ENCODE measurements at places on chromosomes 12 and 14.

DNA sequence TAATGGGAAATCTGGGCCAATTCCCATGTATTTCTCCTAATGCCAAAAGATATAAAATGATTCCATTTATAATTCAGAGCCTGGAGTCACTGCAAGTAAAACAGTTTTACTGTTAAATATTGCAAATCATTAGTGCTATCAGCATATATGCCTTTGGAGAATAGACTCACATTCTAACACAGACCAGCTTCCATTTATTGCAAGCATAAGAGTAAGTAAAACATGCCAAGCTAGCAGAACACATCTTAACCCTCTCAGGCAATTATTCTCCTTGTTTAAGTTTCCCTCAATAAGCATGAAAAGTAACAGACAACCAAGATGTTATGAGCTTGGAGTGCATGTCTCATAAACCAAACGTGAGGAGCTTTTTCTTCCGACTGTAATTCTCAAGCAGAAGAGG, 173.9 kb upstream of the GRIP1 start:
- no peak for DNase-seq

DNA sequence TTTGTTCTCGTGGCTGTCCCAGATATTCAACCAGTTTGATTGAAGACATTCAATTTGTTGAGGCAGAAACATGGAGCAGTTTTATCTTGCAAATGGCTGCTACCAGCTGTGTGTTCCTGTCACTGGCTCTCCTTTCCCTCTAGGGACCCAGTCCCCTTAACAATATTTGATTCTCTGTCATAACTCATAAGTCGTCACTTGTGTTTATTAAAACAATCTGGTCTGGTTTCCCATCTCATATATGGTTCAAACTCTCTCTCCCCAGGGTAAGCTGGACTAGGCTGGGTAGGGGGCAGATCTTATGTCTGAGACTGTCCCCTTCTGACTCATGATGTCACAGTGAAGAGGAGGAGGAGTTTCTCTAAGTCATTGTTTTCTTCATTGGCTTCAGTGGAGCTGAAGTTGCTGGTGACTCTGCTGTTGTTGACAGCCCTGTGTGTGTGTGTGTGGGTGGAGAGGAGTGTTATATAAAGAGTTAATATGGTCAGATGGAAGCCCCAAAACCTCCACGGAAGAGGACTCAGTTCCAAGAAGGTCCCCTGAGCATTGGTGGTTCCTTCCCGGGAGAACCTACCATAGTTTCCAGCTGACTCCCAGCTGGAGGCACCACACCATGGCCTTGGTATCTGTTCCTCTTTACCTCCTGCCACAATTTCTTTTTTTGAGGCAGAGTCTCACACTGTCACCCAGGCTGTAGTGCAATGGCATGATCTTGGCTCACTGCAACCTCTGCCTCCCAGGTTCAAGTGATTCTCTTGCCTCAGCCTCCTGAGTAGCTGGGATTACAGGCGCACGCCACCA, 16.1 kb upstream of the GNG2 start:
- DNase-seq = no peak

- no peak for DNase-seq
Measured at GRCh38 chr12:95100264-95101190, 27.1 kb upstream of the NR2C1 start.

- DNase-seq = no peak
Measured at GRCh38 chr14:73189651-73190050, 47.7 kb upstream of the PAPLN start.

GRCh38 chr14:31867570-31867969, 209.5 kb upstream of the ARHGAP5 start:
- DNase-seq = no peak

DNA sequence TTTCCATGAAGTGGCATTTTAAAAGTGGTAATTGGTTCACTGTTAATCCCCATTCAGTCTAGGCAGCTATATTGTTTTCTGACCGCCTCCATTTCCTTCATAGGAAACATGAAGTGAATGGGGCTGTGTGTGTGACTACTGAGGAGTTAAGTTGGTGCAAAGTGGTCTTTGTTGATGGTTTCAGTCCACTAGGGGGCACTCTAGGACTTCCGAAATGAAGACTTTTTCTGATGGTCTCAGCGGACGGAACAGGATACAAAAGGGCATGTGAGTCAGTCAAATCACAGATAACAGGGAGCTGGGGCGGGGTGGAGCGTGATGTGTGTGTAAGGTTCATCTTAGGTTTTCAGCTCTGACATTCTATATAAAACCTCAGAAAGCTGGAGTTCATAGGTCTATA, 240.1 kb upstream of the OR4E1 start:
- DNase-seq = peak; percentile 71

- DNase-seq = no peak
Measured at GRCh38 chr14:95477411-95478269, 38.8 kb downstream of the SYNE3 start.

- DNase-seq = no peak
Measured at GRCh38 chr14:77914073-77914721, 114.3 kb downstream of the ADCK1 start.

- no peak for DNase-seq
Measured at GRCh38 chr12:45166056-45166455, 49.8 kb upstream of the ANO6 start.

- no peak for DNase-seq
Measured at GRCh38 chr14:58797010-58797429, 159.3 kb downstream of the DACT1 start.

DNA sequence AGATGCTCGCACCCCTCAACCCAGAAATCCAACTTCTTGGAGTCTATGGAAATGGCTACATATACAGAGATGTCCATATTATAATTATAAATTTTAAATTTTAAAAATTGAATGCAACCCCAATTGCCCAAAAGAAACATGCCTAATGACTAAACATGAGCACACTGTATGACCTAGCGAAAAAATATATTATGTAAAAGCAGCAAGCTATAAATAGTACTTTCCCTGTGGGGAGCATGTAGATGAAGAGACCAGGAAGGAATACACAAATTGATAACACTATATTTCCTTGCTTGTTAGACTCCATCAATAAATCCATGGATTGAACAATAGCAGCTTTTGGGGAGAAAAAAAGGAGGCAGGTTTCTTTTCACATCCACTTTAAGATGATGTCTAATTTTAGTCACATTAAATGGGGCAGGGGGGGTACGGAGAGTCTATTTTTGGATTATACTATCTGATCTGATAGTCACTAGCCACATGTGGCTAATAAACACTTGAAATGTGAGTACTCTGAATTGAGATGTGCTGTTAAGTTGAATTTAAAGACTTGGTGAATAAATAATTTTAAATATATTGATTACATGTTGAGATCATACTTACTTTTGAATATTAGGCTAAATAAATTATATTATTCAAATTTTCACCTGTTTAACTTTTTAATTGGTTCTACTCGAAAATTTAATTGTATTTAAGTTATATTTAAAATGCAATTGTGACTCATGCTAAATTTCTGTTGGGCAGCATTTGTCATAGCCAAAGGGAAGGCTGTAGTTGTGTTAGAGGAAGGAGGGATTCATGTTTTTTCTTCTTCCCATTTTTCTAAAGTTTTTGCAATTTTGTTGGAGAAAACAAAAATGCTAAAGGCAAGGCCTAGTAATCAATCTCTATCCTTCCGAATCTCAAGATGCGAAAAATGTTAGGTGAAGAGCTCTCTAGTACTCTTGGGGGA, 17.5 kb downstream of the MAX start:
- DNase-seq = no peak

DNA sequence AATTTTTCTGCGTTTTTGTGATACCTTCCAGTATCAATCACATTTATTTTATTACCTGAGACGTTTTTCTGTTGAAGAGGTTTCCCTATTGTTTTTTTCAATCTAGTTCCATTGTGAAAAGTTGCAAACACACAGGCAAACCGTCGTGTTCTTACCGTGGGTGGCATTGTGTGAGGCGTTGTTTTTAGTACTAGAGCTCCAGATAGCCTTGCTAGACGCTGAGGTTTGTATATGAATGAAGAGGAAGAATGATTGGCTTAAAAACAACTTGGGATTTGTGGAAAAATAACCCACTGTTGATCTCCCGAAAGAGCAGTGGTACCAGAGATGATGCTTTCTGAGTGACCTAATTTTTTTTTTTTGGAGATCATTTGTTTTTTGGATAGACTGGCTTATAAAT, 1.0 kb downstream of the SOCS4 start:
- DNase-seq = no peak

- no peak for DNase-seq
Measured at GRCh38 chr14:21343035-21343794, 40.6 kb downstream of the SUPT16H start.

GRCh38 chr14:93121030-93121834, 5.5 kb upstream of the ITPK1 start:
- no peak for DNase-seq

DNA sequence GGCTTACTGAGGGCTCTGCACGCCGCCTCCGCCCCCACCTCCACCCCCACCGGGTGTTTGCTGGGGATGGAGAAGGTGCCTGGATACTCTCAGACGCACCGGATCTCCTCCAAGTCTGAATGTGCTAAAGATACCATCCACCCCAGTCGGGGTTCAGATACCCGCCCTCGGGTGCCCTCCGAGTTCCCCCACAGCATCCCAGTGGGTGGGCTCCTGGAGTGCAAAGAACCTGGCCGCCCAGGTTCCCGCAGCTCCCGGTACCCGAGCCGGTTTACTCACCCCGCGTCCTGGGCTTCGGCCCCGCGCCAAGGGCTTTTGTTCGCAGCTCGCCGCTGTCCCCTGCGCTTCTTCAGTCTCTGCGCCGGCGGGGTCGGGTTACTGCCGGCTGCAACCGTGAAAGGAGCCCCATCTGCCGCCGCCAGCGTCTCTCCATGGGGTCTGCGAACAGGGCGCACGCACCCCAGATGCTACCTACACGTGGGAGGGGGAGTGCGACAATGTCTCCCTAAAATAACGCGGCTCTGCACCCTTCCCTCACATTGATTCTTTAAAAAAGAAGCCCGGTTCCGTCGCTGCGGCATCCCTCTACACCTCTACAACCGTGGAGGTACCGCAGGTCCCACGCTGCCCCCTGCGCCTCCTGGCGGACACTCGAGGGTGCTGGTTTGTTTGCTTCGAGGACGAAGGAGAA, at the start of gene CCDC177:
Gene CCDC177, minus strand, starts transcription at position 609 of the 691 bp plus-strand sequence. CDS start 1,249 bp downstream, outside the sequence.
- DNase-seq = peak; percentile 65

- DNase-seq = no peak
Measured at GRCh38 chr12:131195796-131196195, 242.1 kb downstream of the ADGRD1 start.

DNA sequence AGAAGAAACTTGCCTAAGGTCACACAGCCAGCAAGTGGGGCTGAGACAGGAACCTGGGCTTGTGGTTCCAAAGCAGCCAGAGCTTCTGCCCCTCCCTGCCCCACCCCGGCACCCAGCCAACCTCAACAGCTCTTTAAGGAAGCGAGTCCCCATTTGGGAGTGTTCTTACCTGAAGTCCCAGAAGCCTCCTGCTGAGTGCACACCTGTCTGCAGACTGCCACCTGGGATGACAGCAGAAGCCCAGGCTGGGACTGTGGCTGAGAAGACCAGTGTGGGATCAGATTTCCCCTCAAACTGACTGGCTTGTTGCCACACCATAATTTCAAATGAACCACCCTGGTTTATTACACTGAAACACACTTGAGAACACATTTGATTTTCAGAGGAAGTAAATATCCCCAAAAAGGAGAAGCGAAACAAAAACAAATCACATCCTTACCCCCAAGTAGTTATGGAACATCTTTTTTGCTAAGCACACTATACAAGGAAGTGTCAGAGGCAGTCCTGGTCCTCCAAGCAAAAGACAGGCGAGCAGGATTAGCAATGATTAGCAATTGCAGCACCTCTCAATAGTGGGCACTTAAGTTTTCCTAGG, 6.3 kb upstream of the RIN3 start:
- DNase-seq = no peak

- DNase-seq = no peak
Measured at GRCh38 chr14:44165286-44165685, 341.8 kb downstream of the FSCB start.

DNA sequence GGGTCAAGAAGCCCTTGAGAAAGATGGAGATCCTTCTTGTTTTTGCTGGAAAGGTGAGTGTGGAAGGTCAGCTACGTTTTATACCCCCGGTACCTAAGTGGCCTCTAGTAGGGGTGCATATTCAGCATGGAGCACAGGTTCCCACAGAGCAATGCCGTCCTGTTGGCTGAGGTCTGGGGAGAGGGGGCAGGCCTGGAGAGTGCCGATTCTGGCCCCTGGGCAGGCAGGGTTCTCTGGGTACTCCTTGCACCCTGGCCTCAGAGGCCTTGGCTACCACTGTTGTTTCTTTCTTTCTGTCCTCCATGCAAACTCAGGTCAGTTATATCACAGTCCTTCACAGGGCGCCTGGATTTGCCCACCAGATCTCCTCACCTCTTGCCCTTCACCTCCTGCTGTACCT, 8.5 kb downstream of the RBP5 start:
- DNase-seq = no peak

GRCh38 chr14:72925171-72925759, 999 bp upstream of the DCAF4 start:
- no peak for DNase-seq

- DNase-seq = no peak
Measured at GRCh38 chr12:46184798-46185595, 83.8 kb downstream of the SLC38A1 start.

DNA sequence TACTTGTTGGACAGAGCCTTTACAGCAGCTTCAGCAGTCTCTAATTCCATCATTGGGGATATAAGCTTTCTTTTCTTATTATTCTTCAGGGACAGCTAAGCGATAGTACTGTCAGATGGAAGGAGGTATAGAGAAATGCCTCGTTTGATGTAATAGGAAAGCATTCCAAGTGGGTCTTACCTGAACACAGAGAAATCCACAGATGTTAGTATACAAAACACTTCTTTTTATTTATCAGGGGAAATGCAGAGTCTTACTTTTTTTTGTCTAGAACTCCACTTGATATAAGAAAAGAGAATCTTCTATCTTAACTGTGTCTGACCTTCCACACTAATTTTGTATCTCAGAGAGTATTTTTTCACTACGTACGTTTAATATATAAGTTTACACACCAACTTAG, 1.9 kb downstream of the SYT1 start:
- DNase-seq = no peak

- no peak for DNase-seq
Measured at GRCh38 chr12:97461553-97461952, 1.1 kb upstream of the RMST start.

DNA sequence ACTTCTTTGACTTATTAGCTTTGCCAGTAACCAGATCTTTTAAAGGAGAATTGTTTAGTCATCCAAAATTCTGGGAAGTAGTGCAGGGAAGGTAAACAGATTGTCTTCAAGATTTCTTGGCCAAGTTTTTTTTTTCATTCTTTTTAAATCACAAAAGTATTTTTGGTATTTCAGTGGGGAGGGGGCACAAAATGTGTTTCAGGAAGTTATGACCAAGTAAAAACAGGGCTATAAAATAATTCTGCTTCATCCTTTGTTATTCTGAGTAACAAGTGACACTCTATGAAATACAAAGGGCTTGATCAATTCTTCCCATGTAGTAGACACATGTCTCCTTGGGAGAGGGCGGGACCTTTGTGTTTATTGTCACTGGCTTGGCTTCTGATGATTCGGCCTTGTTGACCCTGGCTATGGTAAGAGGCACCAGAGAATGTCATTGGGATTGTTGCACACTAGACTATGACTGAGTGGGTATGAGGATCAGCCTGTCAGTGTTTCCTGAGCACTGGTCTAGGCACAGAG, 55.4 kb downstream of the SUSD6 start:
- no peak for DNase-seq

- no peak for DNase-seq
Measured at GRCh38 chr12:121748218-121748570, 35.6 kb downstream of the TMEM120B start.

GRCh38 chr14:103206836-103207387, 83.7 kb downstream of the TNFAIP2 start:
- DNase-seq = no peak

GRCh38 chr12:54522243-54522642, 24.7 kb downstream of the NCKAP1L start:
- no peak for DNase-seq

Data from stimulated activated CD4-positive, alpha-beta T cell treated with anti-CD3 and anti-CD28 coated beads, TNF-alpha, amount 100 ng/mL, for 24 hours (primary cell).